ENCODE measurements at places on chromosomes 2 and 18.

DNA sequence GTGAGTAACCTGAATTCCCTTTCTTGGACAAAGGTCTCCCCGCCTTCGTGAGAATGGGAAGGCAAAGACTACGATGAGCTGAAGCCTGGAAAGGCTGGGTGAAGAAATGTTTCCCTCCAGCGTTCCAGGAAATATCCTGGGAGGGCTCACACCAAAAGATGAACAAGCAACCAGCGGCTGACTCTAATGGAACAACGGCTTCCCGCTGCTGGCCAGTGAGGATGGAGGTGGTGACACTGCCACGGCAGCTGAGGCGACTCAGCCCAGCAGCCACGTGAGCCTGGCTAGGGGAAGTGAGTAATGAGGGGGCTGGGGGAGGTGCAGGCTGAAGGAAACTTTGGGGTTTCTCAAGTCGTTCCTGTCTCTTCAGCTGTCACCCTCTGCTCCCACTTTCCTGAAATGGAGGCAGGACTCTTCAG is 105.0 kb upstream of the SMAD7 start:
- DNase-seq: peak; percentile 96

DNA sequence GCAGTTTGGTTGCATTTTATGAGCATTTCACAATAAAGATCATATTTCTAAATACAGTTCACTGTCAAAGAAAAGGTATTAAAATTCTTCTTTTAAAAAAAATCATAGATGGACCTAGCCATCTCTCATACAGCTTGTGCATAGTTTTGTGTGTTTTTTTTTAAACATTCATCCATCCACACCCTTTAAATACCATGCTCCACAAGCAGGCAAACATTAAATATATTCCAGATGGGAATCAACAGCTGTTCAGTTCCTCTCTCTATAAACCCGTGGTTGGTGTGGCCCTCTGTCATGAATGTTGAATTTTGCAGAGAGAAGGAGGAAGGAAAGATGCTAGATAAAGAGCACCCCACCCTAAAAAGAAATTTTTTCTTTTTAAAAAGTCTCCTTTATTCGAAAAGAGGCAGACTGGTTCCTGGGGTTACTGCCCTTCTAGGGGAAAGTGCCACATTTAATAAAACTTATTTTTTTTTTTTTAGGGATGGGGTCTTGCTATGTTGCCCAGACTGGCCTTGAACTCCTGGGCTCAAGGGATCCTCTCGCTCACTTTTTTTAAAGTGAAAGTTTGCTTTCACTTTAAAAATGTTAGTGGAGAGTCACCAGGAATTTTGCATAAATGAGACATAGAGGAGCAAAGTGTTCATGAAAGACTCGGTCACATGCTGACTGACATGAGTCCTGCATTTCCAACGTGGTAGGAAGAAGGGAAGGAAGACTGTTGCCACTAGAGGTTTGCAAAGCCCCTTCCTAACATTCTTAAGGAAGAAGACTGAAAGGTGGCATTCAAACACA is 73.9 kb upstream of the LMAN1 start:
- DNase-seq: peak; percentile 17

DNA sequence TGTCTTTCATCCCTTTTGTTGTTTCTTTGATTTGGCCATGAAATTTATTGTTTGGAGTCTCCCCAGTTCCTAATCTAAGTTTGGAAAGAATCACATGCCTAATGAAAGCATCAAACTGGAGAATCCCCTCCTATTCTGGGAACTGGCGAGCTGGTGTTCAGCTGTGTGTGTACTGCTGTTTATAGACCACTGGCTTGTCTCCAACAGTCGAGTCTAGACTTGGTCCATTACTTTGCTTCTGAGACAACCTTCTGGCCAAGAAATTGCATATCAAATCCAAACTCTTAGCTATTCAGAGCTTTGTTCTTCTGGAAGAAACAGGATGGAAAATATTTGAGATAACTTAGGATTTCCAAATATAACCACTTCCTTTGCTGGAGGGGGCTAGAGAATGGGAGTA is 111.5 kb upstream of the THSD7B start:
- no peak for DNase-seq

DNA sequence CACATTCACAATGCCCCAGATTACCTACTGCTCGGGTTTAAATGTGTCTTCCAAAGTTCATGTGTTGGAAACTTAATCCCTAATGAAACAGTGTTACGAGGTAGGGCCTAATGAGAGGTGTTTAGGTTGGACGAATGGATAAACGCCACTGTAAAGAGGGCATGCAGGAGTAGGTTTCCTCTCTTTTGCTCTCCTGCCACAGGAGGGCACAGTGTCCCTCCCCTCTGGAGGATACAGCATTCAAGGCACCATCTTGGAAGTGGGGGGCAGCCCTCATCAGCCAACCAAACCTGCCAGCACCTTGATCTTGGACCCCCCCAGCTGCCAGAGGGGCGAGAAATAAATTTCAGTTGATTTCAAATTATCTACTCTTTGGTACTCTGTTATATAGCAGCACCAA is 103.5 kb downstream of the TSHZ1 start:
- DNase-seq: no peak

DNA sequence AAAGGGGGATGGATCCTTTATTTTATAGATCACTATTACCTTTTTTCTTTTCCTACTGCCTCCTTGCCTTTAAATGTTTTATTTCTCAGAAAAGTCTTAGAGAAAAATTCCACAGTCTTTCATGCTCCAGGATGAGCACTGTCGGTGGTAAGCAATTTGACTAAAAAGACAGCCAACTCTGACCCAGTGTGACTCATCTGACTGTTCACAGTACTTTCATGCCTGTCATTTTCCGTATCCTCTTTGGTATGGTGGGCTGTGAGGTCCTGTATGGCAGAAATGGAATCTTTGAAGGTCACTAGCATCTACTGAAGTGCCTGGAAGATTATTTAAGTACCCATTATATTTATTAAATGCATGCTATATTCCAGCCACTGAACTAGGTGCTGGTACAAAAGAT is 2.1 kb upstream of the RFTN2 start:
- DNase-seq: peak; percentile 71

- DNase-seq: no peak
Observed at GRCh38 chr2:148667113-148667836, 22.7 kb downstream of the EPC2 start.

DNA sequence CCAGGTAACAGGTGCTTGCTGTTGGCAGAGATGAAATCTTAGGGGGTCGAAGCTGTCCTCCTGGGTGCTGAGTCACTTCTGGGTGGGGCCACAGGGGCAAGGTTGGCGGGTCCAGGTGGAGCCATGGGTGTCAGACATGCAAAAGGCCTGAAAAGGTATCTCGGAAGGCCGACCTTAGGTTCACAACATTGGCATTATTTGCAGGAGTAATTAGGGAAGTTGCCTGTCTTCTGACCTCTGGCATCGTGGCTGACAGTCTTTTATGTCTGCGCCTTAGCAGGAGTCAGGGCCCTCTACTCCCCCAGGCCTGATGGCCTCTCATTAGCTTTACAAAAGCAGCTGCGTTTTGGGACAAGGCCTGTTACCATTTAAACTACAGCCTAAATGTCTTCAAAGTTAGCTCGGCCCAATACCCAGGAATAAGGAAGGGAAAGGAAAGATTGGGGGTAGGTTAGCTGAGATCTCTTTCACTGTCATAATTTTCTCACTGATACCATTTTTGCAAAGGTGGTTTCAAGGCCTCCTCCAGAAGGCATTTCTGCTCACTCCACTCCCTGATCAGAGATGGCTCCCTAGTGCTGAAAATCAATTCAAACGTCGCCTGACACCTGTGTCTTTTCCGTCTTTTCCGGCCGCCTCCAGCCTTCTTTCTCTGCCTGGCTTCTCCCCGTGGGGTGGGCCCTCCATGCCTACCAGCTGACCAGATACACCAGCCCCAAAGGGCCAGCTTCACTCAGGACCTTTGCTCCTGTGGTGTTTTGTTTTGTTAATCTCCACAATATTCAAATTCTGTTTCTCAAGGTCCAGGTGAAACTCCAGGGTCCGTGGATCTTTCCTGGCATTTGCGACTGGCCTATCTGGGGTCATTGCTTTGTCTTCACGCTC is 90.8 kb downstream of the RHOB start:
- DNase-seq: no peak

DNA sequence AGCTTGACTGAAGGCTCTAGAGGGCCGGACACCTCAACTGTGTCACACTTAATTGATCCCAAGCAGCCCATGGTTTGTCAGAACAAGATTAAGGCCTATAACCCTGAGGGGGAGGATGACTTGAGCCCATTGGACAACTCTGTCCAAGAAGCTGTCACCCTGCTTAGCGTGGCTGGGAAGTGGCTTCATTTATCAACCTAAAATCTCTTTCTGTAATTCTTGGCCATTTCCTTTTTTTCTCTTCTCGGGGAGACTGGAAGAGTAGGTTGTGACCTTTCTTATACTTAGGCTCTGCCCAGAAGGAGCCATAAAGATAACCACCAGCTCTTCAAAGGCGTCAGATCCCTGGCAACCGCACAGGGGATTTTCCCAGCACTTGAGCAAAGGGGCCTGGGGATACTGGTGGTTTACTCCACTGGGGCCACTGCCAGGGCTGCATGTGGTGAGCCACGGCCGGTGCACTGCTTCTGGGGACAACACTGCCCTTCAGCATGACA is 265.5 kb downstream of the CYRIA start:
- DNase-seq: no peak

DNA sequence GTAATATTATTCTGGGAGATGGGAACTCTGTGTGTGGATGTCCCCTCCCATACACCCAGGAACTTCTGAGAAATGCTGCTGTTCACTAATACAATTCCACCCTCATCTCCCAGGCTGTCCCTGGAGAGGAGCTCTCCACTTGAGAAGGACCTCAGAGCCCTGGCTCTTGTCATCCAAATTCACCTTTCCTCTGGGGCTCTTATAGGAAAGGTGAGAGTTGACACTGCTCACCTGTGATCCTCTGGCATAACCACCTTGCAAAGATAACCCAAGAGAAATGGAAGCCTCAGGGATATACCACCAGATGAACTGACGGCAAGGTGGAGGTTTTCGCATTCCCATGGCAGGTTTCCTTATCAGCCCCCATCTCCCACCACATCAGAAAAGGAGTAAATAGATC is 52.0 kb downstream of the IL1RL2 start:
- DNase-seq: no peak

DNA sequence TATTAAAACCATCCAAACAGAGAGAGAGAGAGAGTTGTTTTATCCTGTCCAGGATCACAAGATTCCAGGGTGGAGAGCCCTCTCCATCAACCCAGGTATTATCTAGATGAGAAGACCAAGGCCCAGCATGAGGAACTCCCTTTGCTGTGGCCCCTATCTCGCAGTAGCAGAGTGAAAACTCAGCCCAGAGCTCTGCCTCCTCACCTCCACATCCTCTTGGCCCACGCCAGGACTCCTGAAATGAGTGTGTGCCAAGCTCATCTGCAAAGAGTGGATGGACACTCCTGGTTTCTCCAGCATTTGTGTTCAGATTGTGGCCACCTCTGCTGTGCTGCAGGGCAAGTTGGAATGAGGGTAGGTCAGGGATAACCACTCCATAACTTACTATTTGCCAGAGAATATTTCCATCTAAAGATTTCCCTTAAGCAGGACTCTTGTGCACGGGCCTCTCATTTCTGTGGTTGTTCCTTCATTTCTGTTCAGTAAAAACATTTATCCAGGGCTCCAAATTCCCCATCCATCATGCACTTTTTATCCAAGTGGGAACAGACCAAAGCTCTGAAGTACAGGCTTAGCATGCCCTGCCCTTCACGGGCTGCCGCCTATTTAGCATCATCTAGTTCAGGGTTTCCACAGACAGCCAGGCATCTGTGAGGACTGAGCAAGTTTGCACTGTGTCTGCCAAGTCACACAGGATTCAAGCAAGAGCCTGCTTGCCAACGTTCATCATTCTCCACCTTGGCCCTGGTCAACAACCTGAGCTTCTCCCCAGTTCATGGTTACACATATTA is 583.2 kb upstream of the ID2 start:
- no peak for DNase-seq
